ENCODE measurements at places on chromosomes 11 and 22.

DNA sequence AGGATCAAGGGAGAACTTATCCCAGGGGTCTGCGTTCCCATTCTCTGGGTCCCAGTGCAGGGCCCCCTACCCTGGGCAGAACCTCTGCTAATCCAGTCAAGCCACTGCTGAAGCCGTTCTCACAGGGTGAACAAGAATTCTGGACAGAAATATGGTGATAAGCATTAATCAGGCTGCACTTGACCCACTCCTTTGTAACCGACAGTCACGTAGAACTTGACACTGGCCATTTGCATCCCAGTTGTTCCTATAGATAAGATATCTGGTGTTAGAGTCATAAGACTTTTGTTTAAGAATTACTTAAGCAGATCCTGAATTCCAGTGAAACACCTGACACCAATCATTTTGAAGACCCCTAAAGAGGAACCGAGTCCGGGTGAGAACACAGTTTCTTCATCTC, 107.5 kb upstream of the THY1 start:
- no peak for DNase-seq

- no peak for DNase-seq
Measured at GRCh38 chr11:134362192-134362901, 30.6 kb downstream of the GLB1L2 start.

- DNase-seq: no peak
Measured at GRCh38 chr11:105357146-105357545, 217.6 kb upstream of the CARD18 start.

DNA sequence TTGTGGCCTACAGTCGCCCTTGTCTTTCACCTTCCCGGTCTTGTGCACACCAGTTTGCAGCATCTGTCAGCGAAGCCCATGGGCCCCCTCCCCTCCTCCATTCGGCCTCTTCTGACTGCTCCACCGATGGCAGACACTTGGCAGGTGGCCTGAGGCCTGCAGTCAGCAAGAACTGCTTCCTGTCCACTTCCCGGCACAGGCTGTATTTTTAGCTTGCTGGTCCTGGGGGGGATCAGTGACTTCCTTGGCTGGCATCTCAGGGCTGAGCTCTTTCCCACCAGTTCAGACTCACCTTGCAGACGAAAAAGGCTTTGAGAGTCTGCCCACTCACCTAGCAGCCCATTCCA, 106.4 kb downstream of the SYN3 start:
- no peak for DNase-seq

DNA sequence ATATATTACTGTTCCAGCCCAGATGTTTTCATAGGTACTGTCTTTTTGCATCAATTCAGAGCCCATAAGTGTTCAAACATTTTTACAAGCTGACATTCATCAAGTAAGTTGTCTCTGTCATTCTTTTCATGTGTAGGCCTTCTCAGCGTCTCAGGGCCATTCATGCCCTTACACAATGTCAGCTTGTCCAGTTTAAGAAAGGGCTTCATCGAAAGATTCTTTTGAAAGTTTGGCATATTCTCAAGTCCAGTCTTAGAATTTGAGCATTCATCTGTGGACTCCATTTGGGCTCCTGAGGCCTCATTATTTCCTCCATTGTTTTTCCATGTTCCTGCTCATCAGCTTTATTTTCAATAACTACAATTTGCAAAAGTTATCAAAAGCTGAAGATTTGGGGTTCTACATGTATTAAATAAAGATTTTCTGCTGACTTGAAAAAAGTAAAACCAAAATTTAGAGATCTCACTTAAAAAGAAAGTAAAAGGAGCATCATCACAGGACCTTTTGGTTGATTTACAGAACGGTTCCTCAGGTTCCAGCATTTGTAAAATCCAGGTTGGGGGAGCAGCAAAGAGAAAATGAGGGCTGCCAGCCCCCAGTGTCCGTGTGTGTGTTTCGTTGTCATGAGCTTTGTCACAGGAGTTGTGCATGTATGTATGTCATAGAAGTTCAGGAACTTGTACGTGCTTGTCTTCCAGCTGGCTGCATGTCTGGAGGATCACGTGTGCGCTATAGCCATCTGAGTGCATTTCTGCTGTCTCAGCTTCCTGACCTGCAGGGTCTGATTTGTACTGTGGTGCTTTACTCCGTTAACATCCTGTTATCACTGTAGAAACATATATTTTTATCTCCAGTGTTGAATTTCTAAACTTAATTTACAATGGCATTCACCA, 15.6 kb downstream of the MOV10L1 start:
- DNase-seq: no peak

DNA sequence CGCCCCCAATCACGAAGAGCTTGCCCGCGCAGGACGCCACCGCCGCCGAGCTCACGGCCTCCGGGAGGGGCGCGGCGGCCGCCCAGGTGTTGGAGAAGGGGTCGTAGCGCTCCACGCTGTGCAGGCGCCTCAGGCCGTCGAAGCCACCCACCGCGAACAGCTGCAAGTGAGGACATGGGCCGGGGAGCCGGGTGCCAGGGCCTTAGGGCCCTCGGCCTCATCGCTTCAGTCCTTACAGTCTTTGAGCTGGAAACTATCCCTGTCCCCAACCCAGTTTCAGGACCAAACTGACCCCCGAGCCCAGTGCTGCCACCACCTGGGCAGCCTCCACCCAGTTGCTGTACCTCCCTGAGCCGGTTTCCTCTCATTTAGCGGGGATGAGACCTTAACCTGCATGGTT, 7.6 kb downstream of the KLHL35 start:
- no peak for DNase-seq

- no peak for DNase-seq
Measured at GRCh38 chr11:27291954-27292636, 70.9 kb downstream of the CCDC34 start.

Data from CD4-positive, alpha-beta T cell (primary cell).